ENCODE measurements at places on chromosomes 12 and 14. TPM values are rescaled to one million over a fixed set of nuclear protein-coding genes. Genes with fewer than 3 reads are reported as not detected.

Gene TAS2R14
- 2.2 TPM for total RNA-seq

Gene KRT3
- not detected for total RNA-seq

Gene CNTN1
- 2.4 TPM for total RNA-seq

Gene CARMIL3
- 0.38 TPM for total RNA-seq

Gene DPPA3
- not detected for total RNA-seq

Gene PRH2
- not detected for total RNA-seq

Gene OVCH1
- not detected for total RNA-seq

Gene TSFM
- 29.5 TPM for total RNA-seq

Gene AKAP3
- total RNA-seq = 0.13 TPM

Gene IRF9
- 85.1 TPM for total RNA-seq

Gene VDR
- 1.3 TPM for total RNA-seq

Gene CCDC197
- total RNA-seq = not detected

Gene SHMT2
- total RNA-seq = 237 TPM

Gene KRT74
- not detected for total RNA-seq
